ENCODE measurements at places on chromosomes 1 and 21. TPM values are rescaled to one million over a fixed set of nuclear protein-coding genes. Genes with fewer than 3 reads are reported as not detected.

DNA sequence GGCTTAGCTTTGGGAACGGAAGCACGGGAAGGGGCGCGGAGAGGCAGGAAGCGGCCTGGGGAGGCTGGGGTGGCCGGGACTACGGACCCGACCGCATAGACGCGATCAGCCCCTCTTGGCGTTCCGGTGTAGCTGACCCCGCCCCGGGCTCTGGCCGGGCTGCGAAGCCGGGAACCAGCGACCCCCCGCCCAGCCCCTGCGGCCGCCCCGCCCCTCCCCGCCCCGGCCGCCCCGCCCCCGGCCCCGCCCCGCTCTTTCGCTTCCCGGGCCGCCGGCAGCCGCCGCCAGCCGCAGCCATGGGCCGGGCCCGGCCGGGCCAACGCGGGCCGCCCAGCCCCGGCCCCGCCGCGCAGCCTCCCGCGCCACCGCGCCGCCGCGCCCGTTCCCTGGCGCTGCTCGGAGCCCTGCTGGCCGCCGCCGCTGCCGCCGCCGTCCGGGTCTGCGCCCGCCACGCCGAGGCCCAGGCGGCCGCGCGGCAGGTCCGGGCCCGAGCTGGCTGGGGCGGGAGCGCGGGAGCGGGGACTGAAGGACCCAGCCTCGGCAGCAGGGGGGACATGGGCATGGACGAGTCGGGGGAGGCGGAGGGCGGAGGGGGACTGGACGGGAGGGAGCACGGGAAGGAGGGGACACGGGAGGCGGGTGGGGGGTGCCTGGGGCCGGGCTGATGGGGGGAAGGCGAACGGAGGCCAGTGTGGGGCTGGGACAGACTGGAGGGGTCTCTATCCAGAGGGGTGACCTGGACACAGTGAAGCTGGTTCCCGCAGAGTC, at the start of gene SELENON:
Gene SELENON (plus strand): TSS at position 259 of the 768 bp plus-strand sequence. CDS start 38 bp downstream, at position 297.
- peak; percentile 19 for DNase-seq

DNA sequence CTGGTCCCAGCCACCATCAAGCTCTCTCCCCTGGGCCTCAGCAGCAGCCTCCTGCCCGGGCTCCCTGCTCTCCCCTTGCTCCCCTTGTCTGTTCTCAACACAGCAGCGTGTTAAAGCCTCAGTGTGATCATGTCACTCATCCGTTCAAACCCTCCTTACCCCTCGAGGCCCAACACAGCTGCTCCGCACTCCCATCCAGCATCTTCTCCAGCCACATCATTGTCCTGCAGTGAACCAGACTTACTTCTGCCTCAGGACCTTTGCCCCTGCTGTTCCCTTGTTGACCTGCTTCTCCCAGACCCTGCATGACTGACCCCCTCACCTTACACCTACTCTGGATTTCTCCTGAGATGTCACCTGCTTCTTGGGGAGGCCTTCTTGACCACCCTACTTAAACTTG, 13.3 kb downstream of the CDK18 start:
- no peak for DNase-seq

DNA sequence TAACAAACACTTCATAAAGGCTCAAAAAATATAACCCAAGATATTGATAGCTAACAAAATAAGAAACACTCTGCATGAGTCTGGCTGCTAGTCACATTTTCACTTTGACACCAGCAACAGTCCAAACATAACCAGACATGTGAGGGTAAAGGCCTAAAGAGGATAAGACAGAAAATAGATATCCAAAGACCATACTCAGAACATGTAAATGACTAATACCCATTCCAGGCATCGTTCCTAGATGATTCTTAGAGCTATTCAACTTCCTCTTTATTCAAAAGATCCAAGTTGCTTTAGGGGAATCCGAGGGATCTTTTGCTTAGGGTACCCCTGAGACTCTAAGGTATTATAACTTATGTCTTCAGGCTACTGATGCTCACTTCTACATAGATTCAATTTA, 5.1 kb downstream of the COL24A1 start:
- peak; percentile 76 for DNase-seq

CD1E gene
- not detected for total RNA-seq

DNA sequence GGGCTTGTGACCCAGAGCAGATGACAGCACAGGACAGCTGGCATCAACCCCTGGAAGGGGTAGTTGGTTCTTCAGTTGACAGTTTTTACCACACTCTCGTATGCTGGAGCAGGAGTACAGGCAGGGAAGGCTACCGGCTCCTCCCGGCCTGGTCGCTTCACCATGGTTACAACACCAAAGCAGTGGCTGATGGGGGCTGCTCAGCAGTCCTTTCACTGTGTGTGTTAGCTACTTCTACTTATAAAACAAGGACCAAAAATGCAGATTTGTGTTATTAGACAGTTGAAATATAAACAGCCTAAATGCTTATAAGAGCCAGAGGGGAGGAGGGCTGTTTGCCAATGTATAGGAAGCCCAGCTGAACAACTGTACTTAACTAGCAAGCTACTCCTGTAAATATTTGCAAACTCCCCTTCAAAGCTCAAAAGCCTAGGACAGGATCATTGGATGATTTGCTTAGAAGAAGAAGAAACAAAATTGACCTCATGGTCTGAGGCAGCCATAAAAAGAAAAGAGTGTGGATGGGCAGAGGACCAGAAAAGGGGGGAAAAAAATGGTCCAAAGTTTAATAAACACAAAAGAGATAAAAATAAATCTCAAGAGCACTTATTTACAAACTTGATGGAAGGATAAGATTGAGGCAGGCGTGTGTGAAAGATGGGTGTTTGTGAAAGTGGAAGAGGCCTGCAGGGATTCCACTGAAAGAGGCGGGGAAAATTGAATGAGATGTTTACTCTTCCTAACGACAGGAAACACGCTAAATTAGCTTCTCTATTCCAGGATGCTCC, 57.1 kb downstream of the TGFB2 start:
- DNase-seq, result no peak

LRRIQ3 gene
- 1.8 TPM for total RNA-seq

- DNase-seq, result no peak
Measured at GRCh38 chr21:46399686-46400085, 59.0 kb upstream of the DIP2A start.

- no peak for DNase-seq
Measured at GRCh38 chr1:64921771-64922170, 44.6 kb downstream of the JAK1 start.

RIPPLY3 gene
- total RNA-seq, result not detected

- no peak for DNase-seq
Measured at GRCh38 chr1:153680120-153680403, 1.6 kb downstream of the NPR1 start.

DNA sequence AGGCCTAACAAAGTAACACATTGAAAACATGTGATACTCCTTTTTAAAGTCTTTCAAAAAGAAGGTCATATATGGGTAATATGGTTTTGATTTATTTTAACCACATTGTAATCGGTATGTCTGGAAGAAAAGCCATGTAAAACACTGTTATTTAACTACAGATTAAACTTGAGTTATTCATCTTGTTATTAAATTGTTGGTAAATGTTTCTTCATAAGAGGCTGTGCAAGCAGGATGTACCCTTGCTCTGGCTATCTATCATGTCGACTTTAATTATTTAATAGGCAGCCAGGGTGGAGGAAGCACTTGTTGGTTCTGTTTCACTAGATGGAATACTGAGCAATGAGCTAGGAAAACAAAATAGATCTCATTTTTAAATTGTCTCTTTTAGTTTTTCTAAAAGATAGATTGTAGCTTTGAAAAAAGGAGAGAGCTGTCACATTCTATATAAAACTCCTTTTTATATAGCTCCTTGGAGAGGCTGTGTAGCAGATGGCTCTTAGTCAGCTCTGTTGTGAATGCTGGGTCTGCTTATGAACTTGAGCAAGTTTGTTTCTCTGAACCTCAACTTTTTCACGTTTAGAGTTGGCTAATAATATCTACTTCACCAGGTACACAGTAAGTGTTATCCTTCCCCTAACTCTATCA, 39.5 kb downstream of the LRRC8B start:
- DNase-seq, result no peak

FCRL1 gene
- total RNA-seq, result not detected

- no peak for DNase-seq
Measured at GRCh38 chr1:15476927-15477326, 1.0 kb downstream of the CELA2B start.

DNA sequence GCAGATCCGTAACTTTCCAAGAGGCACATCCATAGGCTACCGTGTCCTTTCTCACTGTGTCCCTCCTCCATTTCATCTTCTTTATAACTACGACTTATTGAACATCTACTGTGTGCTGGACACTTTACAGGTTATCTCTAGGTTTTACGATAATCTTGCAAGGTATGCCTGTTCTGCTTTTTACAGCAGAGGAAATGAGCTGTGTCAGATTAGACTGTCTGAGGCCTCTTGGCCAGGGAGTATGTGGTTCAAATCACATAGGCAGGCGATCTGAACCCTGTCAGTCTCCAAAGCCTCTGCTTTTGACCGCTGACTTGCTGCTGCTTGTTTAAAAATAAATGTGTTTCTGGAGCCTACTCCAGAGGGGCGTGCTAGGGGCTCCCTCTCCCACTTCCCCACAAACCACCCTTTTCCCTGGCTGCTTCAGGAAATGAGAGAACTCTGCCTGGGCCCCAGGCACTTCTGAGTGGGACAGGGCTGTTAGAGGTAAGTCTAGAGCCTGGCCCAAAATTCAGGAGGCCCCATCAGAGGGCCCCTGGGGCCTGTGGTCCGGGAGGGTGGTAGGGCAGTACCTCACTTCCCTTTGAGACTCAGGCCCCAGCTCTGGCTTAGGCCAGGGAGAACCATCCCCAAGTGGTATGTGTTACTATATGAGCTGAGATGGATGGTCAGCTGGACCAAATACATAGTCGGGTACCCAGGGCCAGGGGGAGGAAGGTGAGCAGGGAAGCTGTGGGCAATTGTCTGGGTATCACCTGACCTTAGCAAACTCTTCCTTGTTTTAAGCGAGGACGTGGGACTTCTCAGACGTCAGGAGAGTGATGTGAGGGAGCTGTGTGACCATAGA, 4.4 kb downstream of the PSEN2 start:
- no peak for DNase-seq

DNA sequence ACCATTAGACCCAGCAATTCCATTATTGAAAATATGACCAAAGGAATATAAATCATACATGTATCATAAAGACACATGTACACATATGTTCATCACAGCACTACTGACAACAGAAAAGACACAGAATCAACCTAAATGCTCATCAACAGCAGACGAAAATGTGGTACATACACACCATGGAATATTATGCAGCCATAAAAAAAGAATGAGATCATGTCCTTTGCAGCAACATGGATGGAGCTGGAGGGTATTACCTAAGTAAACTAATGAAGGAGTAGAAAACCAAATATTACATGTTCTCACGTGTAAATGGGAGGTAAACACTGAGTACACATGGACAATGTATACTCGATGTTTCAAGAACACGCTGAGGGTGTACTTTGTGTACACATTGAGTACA, 15.9 kb downstream of the AKT3 start:
- no peak for DNase-seq

TLCD4 gene
- 0.32 TPM for total RNA-seq

DNA sequence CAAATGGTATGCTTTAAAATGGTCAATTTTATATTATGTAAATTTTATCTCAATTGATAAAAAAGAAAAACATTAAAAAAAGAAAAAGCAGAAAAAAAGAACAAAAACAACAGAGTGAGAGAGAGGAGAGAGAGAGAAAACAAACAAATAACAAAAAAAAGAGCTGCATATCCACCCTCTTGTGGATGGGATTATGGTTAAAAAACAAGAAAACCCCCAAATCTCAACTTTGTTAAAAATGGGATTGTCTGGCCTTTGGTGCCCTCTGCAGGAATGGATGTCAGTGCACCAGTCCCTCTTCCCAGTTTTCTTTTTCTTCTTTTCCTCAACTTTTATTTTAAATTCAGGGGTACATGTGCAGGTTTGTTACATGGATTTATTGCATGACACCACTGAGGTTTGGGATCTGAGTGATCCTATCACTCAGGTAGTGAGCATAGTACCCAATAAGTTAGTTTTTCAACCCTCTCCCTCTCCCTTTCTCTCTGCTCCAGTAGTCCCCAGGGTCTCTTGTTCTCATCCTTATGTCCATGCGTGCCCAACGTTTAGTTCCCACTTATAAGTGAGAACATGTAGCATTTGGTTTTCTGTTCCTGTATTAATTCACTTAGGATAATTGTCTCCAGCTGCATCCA, 28.1 kb downstream of the RNF187 start:
- peak; percentile 34 for DNase-seq

GRCh38 chr21:44370027-44370735, 16.8 kb downstream of the TRPM2 start:
- peak; percentile 53 for DNase-seq

GRCh38 chr1:150221552-150221951, 14.4 kb downstream of the ANP32E start:
- DNase-seq, result peak; percentile 39

KRTAP7-1 gene
- not detected for total RNA-seq

DNA sequence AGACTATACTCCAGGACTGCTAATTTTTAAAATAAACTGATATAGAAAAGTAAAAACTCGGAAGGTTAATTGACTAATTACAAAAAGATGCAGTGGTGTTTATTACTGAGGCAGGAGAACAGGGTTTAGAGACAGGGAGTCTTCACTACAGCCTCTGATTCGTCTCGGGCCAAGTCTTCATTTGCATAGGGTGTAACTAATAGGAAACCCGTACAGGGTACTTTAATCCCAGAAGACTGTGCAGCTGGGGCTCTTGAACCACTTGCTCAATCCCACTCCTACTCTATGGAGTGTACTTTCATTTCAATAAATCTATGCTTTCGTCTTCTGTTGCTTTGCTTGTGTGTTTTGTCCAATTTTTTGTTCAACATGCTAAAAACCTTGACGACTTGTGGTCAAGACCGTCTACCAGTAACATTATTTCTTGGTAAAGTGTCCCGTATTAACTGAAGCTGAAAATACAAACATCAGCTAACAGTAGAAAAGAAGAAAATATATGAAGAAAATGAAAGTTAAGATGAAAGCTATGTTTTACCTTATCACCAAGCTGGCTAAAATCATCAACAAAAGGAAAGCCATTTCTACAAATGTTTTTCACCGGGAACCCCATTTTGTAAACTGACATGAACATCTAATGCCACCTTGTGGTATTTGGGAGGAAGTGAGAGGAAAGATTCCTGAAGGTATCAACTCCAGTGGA, 8.0 kb downstream of the SDHB start:
- DNase-seq, result peak; percentile 68

ALX3 gene
- total RNA-seq, result not detected

CNKSR1 gene
- total RNA-seq, result not detected

GRCh38 chr21:29230551-29231261, 68.0 kb upstream of the BACH1 start:
- peak; percentile 81 for DNase-seq

DNA sequence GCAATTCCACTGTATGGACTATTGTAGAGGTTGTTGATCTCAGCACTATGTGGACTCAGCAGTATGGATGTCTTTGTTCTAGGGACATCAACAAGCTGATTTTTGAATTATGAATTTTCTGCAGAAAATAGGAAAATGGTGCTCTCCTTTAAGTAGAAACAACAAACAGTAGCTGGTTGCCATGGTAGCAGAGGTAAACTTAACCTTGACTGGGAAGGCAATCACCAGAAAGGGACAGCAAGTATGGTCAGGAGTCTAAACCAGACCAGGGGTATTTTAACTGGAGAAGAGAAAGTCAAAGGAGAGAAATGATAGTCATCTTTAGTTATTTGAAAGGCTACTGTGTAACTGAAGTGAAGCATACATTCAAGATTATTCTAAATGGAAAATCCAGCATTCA, 22.3 kb downstream of the WLS start:
- DNase-seq, result peak; percentile 42

GPR3 gene
- total RNA-seq, result 8.1 TPM
